ENCODE measurements at places on chromosomes 11 and 22.

- no peak for DNase-seq
These were observed 721.4 kb downstream of the BRD1 start for GRCh38 chr22:49106096-49106841.

DNA sequence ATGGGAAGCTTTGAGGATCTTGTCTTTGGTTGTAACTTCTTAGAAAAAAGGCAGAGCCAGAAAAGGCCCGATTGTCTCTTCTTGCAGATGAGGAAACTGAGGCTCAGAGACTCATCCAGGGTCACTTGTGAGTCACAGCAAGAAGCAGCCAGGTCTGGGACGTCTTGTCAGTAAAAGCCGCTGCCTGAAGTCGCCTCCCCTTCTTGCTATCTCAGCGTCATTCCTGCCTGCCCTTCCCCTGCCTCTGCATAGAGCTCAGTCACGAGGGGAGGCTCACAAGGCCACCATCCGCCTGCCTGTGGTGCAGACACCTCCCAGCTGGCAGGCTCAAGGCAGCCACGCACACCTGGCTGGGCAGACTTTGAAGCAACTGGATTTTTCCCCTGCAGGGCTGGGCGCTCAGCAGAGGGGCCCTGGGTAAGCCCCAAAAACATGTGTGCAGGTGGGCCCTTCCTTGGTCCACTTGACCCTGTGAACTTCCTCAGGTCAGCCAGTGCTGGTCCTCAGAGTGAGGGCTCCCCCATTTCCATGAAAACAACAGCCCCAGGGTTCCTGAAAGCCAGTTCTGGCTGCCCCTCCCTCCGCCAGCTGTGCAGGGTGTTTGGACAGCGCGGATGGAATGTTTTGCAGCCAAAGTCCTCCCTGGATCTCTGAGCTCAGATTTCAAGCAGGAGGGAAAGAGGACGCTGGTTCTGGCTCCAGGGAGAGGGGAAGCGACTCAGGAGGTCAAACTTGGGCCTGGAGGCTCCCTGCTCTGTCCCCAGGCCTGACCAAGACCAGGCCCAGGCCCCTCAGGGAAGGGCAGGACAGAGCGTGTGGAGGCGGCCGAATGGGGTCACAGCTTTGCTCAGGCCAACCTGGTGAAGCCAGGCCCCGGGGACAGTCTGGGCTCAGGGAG is 6.0 kb upstream of the RAB3IL1 start:
- DNase-seq, result no peak

- DNase-seq, result no peak
These were observed 185.4 kb upstream of the B3GAT1 start for GRCh38 chr11:134597452-134597851.

- no peak for DNase-seq
These were observed 51.8 kb downstream of the MN1 start for GRCh38 chr22:27749597-27750225.

DNA sequence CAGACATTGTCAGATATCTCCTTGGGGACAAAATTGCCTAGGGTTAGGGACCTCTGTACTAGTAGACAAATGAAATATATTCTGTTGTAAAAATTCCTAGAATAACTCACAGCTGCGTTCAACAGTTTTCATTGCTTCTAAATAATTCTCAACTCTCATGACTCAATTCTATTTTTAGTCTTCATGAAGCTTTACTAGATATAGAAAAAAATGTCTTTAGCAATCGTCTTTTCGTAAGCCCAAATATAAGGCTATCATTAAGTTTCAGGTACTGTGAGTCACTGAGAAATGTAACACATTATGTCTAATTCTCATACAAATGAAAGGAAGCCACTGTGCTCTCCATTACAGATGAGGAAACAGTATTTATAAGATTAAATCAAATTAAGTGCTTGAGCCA is 6.4 kb downstream of the MMP12 start:
- no peak for DNase-seq

DNA sequence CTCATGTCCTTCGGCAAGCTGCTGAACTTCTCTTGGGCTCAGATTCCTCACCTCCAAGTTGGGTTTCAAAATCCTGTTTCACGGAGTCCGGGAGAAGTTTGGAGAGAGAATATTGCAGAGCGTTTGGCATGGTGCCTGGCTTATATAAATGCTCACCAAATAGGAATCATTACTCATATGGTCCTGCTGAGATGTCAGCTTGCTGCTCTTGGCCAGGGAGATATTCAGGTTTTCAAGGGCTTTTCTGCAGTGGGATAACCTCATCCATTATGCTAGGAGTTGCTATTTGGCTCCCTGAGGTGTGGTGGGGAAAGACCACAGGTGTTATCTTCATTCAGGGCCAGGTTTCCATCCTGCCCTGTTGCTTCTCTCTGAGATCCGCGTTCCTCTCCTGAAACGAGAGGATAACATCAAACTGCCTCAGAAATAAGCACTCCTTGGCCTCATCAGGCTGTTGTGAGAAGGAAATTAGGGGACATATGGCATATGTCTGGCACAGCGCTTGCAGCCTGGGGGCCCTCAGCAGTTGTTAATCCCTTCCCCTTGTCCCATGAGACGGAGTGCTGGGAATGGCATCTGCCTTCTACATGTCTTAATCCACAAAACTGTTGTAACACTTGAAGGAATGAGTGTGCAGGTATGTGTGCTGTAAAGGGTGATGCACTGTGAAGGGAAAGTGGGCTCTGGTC is 29.9 kb upstream of the ACER3 start:
- no peak for DNase-seq

DNA sequence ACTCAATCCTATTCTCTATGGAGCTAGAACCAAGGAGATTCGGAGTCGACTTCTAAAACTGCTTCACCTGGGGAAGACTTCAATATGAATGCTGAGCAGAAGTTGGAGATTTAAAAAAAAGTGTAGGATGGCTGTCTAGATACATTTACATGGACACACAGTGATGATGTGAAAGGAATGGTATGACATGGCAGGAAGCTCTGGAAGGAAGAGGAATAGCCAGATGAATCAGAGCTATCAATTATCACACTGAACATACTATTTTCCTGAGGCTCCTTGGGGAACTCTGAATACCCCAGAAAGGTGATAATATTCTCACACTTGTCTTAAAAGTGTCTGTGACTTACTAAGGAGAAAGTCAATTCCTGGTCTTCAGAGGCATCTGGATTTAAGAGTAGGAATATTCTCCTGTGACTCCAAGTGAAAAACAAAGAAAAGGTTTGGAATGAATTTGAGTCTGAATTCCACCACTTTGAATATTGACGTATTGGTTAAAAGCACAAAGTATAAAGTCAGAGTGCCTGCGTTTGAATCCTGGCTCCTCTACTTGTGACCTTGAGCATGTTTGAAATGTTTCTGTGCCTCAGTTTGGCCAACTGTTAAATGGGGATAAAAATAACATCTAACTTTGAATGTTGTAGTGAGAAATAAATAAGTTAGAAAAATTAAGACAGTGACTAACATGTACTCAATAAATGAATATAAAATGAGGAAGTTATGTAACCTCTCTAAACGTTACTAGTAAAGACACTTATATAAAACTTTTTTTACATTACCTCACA is 1.3 kb downstream of the OR52D1 start:
- no peak for DNase-seq

GRCh38 chr22:18984564-18984963 is 48.5 kb upstream of the PRODH start:
- no peak for DNase-seq

DNA sequence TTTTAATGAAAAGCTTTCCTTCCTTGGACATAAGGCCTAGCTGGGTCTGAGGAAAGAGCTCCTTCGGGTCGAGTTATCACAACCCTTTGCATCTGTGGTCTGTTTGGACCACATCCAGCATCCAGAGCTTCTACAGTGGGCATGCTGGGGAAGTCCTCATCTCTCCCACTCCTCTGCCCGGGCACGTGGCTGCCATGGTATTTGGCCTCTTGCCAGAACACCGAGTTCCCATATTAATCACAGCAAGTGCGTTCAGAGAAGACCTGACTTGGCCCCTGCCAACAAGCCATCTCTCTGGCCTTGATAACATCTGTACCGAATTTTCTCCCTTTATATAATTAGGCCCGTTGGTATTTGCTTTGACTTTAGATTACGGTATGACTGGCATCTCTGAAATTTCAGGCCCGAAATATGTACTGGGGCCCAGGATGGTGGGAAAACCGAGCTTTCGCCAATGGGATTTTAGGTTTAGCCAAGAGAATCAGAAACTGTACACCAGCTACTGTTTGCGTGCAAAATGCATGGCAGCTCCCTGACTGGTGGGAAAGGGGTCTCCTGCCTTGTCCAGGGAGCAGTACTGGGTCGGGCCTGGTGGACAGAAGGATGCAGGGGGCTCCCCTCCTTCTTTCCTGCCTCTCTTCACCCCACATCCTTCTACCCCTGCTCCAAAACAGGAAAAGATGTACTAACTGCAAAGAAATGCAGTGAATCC is 90.0 kb downstream of the MICAL2 start:
- DNase-seq, result no peak

DNA sequence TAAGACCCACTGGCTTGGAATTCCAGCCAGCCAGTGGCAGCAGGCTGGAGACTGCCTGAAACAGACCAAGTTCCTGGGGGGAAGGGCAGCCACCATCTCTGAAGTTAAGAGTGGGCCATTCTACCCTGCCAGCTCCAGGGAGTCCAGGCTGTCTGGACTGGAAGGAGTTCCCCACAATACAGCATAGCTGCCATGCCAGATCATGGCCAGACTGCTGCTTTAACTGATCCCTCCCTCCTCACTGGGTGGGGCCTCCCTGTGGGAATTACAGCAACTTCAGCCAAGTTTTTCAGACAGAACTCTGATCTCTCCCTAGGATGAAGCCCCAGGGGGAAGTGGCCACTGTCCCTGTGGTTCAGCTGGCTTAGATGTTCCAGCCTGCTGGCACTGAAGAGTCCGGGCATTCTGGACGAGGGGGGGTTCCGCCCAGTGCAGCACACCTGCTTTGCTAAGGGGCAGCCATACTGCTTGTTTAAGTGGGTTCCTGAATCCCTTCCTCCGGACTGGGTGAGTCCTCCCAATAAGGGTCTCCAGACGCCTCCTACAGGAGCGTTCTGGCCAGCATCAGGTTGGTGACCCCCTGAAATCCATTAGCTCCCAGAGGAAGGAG is 455.4 kb downstream of the DLG2 start:
- no peak for DNase-seq

- no peak for DNase-seq
These were observed 96.8 kb downstream of the ALX4 start for GRCh38 chr11:44213148-44213547.

GRCh38 chr11:45368697-45369096 is 82.6 kb upstream of the SYT13 start:
- DNase-seq, result no peak

GRCh38 chr22:44461614-44462013 is 36.4 kb downstream of the RTL6 start:
- DNase-seq, result no peak

DNA sequence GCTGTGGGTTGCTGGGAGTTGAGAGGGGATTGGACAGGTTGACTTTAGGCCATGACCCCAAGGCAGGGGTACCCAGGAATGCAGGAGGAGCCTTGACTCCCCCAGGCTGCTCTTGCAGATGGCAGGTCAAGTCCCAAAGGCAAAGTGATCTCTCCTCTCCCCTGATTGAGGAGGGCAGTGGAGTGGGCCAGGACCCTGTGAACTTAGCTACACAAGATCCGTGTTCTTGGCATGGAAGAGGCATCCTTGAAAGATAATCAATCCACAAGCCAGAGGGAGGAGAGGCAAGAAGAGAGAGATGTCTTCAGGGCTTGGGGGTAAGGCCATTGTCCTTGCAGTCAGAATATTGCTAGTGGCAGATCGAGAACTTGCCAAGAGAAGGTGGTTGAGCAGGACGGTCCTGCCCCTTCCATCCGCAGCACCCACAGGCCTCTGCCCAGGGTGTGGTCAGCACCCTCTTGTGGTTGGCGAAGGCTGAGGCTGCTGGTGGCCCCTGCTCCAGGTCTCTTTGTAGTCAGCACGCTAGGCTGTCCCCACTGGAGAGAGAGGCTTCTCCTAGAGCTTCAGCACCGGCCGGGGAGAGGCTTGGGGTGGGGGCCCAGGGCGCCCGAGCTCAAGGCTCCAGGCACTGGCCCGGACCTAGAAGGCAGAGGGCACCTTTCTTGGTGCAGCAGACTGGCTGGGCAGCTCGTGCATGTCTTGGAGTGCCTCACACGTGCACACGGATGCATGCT is 45.4 kb downstream of the KCNC1 start:
- DNase-seq, result no peak

GRCh38 chr11:8206251-8207079 is 37.6 kb upstream of the RIC3 start:
- DNase-seq, result no peak

DNA sequence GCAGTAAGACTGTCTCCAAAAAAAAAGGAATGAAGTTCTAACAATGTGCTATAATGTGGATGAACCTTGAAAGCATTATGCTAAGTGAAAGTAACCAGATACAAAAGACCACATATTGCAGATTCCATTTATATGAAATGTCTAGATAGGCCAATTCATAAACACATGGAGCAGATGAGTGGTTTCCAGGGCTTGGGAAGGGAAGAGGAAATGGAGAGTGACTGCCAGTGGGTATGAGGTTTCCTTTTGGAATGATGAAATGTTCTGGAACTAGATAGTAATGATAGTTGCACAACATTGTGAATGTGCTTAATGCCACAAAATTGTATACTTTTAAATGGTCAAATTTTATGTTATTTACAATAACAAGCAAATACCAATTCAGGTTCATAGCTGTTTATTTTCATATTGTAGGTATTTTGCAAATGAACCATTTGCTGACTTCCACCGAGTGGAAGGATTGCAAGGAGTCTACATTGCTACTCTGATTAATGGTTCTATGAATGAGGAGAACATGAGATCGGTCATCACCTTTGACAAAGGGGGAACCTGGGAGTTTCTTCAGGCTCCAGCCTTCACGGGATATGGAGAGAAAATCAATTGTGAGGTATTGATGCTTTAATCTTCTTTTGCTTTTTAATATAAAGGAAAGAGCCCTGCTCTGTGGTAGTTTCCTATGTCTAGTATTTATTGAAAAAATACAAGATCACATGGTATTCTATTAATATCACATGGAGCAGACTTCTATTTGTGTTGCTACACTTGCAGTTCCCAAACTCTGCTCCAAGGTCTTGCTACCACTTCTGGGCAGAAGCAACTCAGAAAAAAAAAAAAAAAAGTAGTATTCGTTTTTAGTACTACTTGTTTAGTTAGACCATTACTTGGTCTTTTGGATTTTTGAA is 67.7 kb upstream of the SORL1-AS1 start:
- DNase-seq, result no peak

GRCh38 chr11:87572881-87573280 is 535.1 kb downstream of the TMEM135 start:
- DNase-seq, result no peak

GRCh38 chr11:128628686-128629085 is 41.3 kb upstream of the ETS1 start:
- DNase-seq, result no peak

GRCh38 chr11:71450939-71451338 is 2.1 kb upstream of the NADSYN1 start:
- DNase-seq, result no peak

DNA sequence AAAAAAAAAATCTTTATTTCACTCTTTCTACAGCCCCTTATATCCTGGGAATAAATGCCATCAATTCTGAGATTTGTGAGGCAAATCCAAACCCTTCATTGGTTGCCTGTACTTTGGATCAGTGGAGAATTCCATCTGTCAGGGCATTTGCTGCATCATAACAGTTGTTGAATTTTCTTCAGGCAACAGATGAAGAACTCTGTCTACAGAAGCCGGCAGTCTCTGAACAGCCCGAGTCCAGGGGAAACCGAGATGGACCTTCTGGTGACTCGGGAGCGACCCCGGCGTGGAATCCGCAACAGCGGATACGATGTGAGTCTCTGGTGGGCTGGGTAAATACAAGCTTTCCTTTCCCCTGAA is 82.3 kb downstream of the C11orf91 start:
- no peak for DNase-seq

GRCh38 chr11:69156673-69157155 is 979 bp downstream of the SMIM38 start:
- no peak for DNase-seq

GRCh38 chr11:128957202-128957482 is 14.5 kb upstream of the TP53AIP1 start:
- no peak for DNase-seq
